ENCODE measurements at places on chromosomes 7 and 10.

DNA sequence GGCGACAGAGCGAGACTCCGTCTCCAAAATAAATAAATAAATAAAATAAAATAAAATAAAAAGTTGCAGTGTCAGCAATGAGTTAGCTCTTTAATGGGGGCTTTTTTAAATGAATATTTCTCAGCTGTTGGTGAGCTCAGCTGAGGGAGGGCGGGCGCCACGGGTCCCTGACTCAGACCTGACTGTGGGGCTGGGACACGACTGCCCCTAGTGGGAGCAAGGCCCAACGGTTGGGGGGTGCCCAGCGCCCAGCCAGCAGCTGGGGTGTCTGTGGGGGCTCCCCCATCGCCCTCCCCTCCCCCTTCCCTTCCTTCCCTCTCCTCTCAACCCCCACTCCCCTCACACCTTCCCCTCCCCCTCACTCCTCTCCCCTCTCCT, 46.6 kb downstream of the PWWP2B start:
- DNase-seq: peak; percentile 26

DNA sequence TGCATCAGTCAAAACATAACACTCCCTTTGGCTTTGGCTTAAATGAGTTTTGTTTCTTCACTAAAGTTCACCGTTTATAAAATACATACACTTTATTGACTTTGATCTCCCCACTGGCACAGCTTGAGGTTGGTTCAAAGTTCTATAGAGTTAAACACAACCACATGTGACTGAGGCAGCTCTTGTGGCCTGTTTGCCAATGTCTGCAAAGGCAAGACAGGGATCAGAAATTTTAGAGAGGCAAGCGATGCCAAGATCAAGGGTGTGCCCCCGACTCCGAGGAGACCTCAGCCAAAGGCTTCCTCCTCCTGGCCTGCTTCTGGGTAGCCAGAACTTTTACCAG, 129.8 kb upstream of the JCAD start:
- DNase-seq: no peak

GRCh38 chr7:23333671-23334246, 34.6 kb downstream of the MALSU1 start:
- no peak for DNase-seq

DNA sequence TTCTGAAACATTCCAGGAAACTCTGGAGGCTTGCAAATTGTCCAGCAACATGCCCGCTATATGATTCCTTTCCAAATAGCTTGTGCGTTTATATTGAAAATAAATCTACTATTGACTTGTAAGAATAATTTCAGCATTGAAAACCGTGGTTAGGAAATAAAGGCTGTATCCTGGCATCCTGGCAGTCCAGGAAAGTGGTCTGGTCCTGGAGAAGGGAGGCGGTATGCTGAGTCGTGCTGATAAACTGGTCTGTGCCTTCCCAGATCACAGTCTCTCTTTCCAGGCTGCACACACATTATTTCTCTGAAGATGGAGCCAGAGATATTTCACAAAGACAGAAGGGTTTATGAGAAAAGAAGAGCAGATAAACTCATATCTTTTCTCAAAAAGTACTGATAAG, 350.1 kb upstream of the COBL start:
- DNase-seq: no peak

- DNase-seq: no peak
These were observed 184.9 kb downstream of the DNAJB6 start for GRCh38 chr7:157521752-157522151.

GRCh38 chr10:71125749-71126107, 86.6 kb upstream of the UNC5B start:
- DNase-seq: no peak

DNA sequence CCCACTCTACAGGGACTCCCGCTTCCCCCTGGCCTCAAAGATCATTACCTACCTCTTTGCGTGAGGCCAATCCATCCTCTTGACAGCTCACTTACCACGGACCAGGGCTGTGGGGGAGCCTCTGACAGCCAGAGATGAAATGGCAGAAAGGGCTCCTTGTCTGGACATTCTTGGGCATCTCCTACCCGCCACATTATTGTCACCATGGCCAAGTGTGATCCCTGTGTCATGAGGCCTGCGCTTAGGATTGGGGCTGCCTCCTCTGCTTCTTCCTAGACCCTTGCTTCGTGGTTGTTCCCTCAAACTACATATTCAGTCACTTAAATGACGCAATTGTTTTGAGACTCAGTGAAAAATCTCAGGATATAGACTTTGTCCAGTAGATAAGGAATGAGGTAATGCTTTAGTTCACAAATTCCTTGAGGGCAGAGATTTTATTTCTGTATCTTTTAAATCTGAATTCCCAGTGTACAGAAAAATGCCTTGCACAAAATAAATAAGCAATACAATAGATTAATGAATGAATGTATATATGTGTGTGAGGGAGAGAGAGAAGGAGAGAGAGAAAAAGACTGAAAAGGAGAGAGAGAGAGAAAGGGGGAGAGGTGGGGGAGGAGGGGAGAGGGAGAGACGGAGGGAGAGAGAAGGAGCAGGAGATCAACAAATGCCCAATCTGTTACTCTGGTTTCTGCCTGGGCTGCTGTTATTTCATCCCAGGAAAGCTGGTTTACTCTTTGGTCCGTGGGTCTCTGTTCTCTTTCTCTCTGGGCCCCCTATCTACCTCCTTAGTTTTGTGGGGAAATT, 159.0 kb downstream of the PLXNA4 start:
- no peak for DNase-seq

GRCh38 chr10:124701435-124701834, 42.7 kb downstream of the FAM53B start:
- DNase-seq: no peak

- DNase-seq: no peak
These were observed 37.5 kb downstream of the BTBD16 start for GRCh38 chr10:122308417-122309141.

GRCh38 chr10:18164748-18165361, 24.6 kb downstream of the CACNB2 start:
- no peak for DNase-seq

DNA sequence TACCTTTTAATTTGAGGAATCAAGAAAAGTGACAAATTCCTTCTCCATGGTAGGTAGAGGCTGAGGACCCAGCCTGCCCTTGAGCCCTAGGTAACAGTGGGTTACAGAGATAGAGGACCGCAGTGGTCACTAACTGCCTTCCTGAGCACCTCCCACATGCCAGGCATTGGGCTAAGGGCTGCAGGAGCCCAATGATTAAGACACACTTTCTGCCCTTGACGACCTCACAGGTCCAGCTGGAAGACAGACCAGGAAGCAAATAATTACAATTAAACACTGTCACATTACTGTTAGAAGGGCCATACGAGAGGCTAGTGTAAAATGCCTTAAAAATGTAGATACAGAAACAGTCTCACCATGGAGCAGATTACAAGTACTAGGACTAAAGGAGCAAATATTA, 156.8 kb upstream of the NFE2L3 start:
- no peak for DNase-seq

GRCh38 chr7:137169282-137169698, 174.2 kb downstream of the PTN start:
- peak; percentile 1 for DNase-seq

DNA sequence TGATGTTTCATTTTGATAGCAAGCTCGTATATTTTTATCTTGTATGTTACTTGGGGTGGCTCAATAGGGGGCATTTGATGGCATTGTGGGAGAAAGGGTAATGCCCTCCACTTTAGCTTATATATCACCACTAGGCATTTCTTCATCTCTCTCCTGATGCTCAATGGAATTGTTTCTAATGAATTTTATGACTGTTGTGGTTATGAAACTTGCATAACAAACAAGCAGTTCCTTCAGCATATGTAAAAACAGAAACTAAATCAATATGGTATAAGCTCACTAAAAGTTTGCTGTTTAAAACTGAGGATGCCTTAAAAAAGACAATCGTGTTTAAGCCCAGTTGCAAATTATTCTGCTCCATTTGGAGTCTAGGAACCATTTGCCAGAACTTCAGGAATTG, 75.5 kb downstream of the CDK14 start:
- DNase-seq: no peak

- DNase-seq: no peak
These were observed 61.1 kb upstream of the SEM1 start for GRCh38 chr7:96770758-96771157.

GRCh38 chr10:118978316-118978997, 51.1 kb upstream of the NANOS1 start:
- DNase-seq: no peak

Measured in MV-4-11 (cell line).